ENCODE measurements at places on chromosomes 7 and 10.

DNA sequence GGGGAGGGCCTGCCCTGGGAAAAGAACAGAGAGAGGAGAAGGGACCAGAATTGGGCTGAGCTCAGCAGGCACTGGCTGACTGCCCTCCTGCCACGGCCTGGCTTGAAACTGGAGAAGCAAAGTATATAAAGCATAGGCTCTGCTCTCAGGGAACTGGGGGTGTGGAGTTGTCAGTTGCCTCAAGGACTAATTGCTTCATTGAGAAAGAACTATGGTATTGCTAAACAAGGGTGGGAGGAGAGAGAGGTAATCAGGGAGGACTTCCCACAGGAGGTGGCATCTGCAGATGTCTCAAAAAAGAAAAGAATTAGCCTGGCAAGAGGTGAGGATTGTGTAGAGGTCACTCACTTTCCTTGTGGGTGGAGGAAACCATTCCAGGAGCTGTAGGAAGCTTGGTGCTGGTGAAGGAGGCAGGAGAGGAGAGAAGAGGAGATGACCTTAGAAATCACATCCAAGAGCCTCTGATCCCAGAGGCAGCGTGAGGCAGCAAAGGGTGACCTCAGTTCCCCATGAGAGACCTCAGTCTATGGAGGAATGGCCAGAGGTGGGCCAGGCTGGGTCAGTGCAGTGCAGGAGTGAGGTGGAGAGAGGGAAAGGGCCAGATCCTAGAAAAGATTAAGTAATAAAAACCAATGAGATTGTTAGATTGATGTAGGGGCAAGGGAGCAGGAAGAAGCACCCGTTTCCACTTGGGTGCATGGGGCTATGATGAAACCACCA, 2.4 kb downstream of the PILRB start:
- no peak for DNase-seq

DNA sequence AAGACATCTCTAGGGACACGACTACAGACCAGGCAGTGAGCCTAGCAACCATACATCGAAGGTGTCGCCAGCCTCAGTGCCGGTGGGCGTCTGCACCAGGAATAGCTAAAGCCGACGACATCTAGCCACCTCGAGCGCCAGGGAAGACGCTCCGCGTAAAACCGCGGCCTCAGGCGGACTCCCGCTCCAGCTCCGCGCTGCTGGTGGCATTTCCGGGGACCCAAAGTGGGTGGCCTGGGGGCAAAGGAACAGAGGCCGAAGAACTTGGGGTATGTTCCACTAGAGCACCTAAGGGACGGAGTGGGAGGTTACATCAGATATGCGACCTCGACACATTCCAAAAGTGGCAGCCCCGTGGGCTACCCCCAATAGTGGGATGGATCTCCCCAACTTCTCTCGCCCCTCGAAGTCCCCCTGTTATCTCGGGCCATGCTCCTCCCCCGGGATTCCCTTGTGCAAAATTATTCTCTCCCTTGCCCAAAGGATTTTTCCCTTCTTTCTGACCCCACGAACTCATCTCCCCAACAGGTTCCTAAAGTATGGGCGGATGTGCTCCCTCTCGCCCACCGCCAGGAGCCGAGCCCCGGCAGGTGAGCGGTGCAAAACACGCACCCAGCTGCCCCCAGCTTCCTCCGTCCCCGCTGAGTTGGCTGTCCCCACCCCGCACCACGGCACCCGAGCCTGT, 1.2 kb downstream of the KCNMA1 start:
- DNase-seq = no peak

GRCh38 chr7:128190051-128190647, 50.9 kb upstream of the LEP start:
- no peak for DNase-seq

DNA sequence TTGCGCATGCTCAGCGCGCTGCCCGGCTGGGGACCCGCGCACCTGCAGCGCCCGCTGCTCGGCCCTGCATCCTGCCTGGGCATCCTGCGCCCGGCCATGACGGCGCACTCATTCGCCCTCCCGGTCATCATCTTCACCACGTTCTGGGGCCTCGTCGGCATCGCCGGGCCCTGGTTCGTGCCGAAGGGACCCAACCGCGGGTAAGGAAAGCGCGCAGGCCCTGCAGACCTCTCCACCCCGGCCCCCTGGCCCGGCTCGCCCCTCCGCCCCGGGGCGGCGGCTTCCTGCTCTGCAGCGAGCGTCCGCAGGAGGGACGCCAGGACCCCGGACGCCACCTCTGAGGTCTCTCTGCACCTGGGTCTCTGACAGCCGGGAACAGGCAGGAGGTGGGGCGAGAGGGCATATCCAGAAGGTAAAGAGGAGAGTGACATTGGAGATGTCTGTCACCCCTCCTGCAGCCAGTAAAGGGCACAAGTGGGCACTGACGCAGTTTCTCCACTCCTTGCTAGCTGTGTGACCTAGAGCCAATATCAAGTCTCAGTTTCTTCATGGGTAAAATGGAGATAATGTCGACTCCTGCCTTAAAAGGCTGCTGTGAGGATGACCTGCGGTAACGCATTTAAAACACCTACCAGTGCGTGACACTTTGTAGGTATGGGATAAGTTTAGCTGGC, 338 bp downstream of the ATP6V0E2 start:
- no peak for DNase-seq

DNA sequence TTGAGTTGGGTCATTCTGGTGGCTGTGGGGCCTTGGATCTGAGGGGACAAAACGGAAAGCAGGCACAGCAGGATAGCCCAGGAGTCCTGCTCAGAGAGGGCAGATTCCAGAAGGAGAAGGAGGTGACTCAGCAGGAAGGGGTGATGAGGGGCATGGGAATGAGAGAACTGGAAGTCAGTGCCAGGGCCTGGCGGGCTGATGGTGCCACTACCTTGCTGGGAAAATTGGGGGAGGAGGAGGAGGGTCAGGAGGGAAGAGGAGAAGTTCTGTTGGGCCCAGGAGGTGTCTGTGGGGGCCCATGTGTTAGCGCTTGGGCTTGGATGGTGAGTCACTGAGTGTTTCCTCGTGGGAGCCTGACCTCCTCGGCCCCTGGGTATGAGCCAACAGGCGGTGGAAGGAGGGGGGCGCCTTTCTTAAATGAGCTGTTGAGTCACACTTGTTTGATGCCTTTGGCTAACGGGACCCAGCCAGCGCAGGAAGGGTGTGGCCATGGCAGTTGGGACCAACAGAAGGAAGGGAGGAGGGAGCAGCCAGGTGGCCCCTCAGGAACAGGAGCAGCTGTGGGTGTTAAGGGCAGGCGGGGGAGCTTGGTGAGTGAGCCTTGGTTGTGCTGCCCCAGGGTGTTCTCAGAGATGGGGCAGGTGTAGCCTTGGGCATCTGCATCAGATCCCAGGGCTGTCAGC, 130.0 kb upstream of the BTBD16 start:
- DNase-seq = peak; percentile 90

GRCh38 chr7:43575506-43575905, 7.4 kb upstream of the STK17A start:
- no peak for DNase-seq

GRCh38 chr10:119784340-119785067, 58.7 kb downstream of the INPP5F start:
- no peak for DNase-seq

DNA sequence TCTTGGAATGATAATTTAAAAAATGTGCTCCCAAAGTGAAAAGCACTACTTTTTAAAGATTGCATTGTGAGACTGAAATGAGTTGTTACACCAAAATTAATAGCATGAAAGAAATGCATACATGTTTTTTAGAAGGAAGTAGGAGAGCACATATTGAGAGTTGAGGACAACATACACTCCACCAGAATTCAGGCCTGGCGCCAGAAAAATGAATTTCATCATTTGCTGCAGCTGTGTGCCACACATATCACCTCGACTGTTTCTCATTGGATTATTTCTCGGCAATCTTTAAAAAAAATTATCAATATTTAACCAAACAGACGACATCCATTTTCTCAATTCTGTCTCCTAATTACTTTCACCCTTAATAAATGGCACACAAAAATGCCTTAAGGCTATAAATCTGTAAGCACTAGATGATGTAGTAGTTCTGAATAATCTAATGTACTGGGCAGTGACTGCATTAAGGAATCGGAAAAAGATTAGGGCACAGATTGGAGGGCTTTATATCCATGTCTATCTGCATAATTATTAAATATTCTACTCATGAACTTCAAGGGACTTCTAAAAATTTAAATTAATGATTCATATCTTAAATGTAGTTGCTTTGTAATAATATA, 590.4 kb downstream of the NXPH1 start:
- no peak for DNase-seq

DNA sequence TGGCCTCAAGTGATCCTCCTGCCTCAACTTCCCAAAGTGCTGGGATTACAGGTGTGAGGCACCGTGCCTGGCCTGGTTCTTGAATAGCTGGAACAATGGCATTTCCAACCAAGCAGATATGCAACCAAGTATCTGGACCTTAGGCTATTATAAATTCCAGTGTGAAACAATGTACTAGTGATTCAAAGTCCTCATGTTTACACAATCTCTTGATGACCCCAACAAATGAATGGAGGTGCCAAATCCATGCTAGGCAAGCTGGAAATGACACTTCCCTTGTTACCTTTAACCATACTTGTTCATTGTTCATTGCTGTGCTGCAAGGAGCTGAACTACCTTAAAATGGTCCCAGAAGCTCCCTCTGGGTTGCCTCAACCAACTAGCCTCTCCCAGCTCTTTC, 282.2 kb upstream of the KLF14 start:
- DNase-seq = no peak

DNA sequence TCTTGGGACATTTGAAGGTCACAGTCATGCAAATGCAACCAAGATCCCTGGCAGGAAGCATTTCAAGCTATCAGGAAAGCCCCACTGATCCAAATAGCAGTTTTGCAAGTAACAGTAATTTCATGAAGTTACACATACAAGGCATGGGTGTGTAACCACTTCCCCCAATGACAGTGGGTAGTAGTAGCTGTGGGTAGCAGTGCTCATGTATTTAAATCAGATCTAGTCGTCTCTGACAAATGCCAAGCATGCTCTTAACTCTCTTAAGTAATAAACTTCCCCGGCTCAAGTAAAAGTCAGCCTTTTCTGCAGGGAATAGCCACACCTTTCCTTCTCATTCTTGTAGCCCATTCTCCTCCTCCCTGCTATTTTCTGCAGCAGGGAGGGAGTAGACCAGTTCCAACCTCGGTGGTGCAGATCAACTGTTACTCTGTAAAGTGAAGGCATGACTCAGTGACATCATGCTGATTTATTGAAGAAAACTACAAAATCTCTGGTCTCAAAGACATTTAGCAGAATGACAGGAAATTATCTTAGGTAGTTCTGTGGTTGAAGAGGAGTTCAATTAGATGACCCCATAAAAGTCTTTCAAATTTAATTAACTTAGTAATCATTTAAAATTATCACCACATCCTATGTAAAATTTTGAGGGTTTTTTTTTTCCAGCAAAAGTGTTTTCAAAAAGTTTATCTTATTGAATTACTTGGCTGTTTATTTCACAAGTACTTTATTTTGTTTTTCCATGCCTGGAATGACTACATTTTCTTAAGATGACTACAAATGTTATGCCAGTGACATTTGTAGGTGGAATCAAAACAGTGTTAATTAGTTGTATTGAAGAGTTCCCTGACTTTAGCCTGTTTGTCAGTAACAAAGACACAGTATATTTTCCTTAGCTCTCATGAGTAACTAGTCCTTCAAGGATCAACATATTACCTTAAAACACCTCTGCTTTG, 568.3 kb downstream of the INHBA start:
- DNase-seq = peak; percentile 52

- peak; percentile 47 for DNase-seq
These were observed 4.9 kb upstream of the FOXP2 start for GRCh38 chr7:114409750-114410149.

- DNase-seq = no peak
These were observed 23.5 kb upstream of the PTN start for GRCh38 chr7:137366995-137367394.

DNA sequence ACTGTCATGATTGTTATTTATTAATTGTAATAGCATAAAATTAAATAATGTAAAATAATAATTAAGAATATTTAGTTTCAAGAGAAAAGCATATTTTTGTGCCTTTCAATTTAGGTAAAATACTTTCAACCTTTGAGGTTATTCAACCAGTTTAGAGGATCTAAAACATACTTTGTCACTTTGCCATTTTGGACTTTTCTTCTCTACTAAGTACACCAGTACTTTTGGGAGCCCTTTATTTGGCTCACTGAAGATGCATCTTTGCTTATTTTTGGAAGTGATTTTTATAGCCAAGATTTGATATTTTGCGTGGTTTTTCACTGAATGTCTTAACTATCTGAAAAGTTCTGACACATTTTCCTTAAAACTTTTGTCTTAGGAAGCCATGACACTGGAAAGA, 860.5 kb downstream of the SORCS1 start:
- DNase-seq = no peak

GRCh38 chr10:30697806-30698205, 68.3 kb upstream of the LYZL2 start:
- no peak for DNase-seq

DNA sequence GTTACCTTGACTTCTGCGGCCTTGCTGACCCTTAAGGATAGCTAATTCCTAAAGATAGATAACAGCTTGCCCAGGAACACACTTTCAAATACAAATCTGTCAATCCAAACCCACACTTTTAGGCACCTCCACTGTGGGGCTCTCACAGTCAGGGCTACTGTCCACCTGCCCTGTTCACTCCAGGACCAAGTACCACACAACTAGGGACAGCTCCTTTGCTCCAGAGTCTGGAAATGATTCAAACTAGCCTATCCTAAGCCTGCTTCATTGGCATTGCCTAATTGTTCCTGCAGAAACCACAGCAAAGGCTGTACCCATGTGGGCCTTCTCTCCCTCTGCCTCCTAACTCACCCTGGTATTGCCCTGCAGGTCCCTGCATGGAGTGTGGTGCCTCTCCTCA, 538.9 kb upstream of the IGFBP3 start:
- DNase-seq = no peak

DNA sequence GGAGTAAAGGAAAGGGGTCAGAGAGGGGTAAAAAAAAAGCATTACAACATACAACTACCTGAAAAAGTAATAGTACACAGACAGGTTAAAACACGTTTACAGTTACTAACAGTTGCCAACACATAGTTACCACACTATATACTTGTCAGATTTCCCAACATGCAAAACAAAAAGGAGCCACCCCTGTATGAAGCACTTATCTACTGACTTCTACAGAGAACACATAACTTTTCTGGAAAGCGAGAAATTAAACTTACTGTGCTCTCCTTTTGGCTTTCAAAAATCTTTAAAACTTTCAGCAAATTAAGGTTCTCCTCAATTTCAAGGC, 2.1 kb downstream of the ABI1 start:
- DNase-seq = no peak

Data from fibroblast of skin of scalp (primary cell).